ENCODE measurements at places on chromosomes 2 and 18.

DNA sequence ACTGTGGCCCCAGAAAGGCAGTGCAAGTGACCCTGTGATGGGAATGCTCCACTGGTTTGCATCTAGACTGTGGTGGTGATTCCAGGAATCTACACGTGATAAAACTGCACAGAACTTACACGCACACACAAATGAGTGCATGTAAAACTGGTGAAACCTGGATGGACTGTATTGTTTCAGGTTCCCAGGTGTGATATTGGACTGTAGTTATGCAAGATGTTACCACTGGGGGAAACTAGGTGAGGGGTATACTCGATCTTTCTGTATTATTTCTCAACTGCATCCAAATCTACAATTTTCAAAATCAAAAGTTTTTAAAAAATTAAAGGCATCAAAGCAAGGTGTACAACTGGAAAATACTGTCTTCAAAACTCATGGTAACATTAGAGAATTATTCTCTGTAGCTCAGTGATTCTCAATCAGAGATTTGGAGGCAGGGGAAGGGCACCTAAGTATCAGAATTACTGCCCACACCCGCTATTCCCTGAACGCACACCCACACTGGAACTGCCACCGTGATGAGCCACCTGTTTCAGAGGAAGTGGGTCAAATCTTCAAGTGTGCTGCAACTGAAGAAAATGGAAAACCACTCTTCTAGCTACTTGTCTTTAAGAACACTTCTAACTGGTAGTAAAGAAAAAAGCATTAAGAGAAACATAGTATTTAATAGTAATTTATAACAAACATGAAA lies 26.7 kb downstream of the PTPN2 start:
- DNase-seq: no peak

GRCh38 chr2:127622561-127623387 lies 23.2 kb upstream of the GPR17 start:
- no peak for DNase-seq

- no peak for DNase-seq
These were observed at the start of gene DPP4 for GRCh38 chr2:162073888-162074631. Gene DPP4 (minus strand): TSS chr2:162074215. CDS start chr2:162073981, 234 bp downstream.

DNA sequence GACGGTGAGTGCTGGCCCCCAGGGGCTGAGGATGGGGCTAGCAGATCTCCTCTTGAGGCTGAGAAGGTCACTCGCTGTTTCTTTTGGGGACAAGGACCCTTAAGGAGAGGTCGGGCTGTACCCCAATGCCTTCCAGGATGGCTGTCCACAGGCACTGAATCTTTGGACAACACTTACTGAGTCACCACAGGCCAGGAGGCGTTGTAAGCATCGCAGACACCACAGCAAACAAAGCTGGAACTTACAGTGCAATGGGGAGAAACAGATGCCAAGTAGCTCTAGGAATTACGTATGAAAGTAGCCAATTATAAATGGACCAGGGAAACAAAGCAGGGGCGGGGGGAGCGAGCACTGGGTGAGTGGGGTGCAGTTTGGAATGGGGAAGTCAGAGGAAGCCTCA lies 219.8 kb downstream of the GLI2 start:
- no peak for DNase-seq

DNA sequence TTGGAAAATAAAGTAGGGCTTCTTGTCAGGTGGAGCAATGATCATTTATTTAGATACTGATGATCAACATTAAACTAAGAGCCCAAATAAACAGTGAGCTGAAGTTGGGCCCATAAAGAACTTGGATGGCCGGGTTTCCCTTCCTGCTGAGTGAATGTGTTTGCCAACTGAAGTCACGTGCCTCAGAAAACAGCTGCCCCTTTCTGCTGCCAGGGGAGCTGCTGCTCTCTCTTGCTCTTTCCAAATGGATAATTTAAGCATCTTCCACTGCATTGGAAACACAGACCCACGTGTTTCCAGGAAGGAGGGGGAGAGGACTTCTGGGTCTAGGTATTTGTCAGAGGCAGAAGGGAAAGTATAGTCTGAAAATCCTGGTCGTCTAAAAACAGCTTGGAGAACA lies 22.9 kb upstream of the NCKAP5 start:
- DNase-seq: no peak

DNA sequence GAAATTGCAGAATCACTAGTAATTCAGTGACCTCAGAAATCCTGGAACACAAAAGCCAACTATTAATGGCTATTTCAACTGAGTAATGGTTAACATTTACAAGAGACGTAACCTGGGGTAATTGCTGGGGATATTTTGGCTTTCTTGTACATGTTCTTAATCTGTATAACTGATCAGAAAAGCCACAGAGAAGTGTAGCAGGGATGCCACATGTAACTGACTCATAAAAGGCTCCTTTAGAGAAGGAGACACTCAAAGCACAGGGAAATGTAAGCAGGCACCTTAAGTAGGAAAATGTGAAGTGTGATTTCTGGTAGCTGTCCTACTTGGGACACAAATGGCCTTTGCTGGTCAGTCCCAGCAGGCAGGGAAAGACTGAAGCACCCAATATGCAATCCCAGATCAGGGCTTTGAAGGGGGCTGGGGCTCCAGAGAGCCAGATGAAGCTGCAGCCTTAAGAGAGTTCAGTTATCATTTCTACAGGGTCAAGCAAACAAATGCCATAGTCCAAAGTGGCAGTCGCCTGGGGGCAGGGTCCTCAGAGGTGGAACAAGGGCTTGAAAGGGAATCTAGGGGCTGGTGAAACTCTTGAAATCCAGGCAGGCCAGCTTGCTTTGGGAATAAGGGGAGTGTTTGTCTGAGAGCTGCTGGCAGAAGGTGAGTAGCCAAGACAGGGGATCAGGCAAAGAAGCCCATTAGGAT lies 7.2 kb upstream of the SPOPL start:
- DNase-seq: no peak

DNA sequence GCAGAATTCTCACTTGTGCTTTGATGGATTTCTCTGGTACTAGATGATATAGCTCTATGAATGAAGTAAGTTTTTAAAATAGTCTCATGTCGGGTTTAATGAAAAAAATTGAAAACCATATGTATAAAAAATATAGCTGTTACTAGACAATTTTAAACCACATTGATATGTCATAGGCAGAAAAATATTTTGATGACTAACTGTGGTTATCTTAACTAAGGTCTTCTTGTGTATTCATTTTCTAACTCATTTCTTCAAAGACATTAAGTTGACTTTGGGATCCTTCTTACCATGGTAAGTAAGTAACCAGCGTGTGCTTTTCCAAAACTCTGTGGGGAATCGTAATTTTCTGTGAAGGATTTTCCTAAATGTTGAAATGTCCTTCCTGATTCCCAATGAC lies 160.9 kb upstream of the COL3A1 start:
- no peak for DNase-seq

DNA sequence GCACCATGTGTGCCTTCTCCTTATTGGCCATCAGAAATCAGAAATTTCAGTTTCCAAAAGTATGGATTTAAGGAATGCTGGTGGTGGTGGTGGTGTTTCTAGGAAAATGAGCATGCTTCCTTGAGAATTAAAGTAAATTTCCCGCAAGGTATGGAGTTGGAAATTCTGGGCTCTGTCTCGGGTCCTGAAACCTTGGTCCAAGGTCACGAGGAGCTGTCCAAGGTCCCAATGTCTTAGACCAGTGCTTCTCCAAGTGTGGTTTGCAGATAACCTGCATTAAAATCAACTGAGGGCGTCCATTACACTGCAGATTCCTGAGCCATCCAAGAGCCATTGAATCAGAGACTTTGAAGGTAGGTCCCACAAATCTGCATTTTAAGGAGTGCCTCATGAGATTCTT lies 210.9 kb upstream of the PKDCC start:
- no peak for DNase-seq

DNA sequence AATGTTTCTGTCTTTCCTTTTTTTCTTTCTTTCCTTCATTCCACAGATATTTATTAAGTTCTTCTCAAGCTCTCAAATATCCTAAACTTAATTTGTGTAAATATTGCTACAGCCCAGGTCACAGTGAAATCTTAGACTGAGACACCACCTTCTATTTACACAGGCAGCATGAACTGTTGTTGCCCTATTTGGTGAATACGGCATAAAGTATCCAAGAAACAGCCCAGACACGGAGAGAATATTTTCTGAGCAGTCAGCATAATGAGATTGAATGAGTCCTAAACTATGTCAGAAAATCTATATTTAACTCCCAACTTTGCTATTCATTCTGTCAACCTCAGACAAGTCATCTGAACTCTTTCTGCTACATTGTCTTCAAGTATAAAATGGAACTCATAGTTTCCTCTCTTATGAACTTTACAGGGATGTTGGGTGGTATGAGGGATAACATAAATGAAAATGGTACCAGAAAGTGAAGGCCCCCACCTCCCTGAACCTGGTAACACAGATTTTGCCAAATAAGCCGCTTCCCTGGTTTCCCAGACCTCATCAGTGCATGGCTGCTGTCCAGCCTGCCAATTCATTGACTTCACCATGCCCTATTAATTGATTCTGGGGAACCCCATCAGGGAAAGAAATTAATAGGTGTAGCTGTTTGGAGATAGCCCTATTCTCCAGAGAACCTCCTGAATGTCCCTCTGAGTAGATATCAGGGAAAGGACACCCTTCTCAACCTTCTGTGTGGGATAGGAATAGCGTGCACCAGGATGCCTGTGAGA lies 235.9 kb downstream of the SETBP1 start:
- no peak for DNase-seq

DNA sequence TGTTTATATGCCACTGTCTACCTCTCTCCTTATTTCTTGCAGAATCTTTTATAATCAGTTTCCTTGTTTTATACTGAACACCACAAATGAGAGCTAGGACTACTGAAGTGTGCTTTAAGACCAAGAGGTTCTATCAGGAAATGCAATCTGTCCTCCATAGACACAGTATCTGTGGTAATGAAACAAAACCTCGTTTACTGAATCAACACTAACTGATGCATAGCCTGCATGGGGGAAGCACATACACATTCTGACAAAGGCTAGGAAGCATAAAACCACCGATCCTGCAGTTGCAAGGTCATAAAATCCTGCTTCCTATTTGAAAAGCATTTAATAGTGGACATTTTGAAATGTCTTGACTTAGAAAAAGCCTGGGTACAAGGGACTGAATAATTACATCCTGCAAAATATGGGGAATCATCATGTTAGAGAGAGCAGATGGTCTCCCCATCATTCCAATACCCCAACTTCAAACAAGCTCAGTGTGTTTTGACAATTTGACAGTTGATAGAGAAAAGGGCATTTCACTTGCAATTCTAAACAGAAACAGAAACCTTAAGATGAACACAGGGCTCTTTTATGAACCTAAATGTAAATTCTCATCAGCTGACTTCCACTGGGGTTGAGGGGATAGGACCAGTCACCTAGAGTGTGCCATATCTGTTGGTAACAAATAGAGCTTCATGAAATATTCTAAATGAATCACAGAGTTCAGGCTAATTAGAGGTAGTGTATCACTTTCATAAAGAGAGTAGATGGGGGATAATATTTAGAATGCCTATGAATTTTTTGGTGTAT lies 1845.6 kb upstream of the PIK3C3 start:
- DNase-seq: no peak

- DNase-seq: no peak
These were observed 322.3 kb upstream of the VWC2L start for GRCh38 chr2:214088536-214088935.

- no peak for DNase-seq
These were observed 10.4 kb downstream of the HOXD8 start for GRCh38 chr2:176139661-176140512.

GRCh38 chr18:77529492-77530176 lies 280.0 kb downstream of the GALR1 start:
- DNase-seq: no peak

Measured in activated CD8-positive, alpha-beta memory T cell treated with anti-CD3 and anti-CD28 coated beads for 4 hours (primary cell).